ENCODE measurements at places on chromosomes 7 and 10.
A peak's percentile ranks its signal among the peaks of the same experiment; 100 is the strongest.

- DNase-seq: no peak
Observed at GRCh38 chr10:47031901-47032465, 120.8 kb downstream of the PTPN20 start.

DNA sequence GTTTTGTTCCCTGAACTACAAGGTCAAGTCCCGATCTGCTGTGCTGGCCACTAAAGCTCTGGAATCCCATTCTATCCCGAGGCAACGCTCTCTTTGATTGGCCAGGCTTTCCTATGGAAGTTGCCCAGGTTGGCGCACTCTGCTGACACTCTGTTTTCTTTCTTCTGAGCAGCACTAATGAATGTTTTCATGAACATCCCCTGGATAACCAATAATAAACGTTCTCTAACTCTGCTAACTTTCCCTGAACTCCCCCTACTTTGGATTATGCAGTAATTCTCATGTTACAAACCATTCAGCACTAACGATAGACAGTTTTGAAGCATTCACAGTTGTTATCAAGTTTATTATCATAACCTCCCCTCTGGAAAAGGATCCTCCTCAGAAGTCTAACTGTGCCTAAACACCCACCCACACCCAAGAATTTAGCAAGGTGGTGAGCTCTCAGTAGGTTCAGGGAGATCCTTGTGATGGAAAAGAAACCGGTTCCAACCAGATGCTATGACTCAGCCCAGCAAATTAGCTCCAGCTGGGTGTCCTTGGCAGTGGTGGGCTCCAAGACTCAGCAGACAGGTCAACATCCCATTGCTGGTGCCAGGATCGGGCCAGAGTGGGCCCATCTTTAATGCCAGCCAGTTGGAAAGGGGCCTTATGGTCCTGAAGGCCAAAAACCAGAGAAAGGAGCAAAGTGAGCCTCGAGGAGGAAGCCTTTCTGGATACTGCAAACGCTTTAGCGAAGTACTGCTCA lies 68.4 kb downstream of the CREB3L2 start:
- DNase-seq: no peak

DNA sequence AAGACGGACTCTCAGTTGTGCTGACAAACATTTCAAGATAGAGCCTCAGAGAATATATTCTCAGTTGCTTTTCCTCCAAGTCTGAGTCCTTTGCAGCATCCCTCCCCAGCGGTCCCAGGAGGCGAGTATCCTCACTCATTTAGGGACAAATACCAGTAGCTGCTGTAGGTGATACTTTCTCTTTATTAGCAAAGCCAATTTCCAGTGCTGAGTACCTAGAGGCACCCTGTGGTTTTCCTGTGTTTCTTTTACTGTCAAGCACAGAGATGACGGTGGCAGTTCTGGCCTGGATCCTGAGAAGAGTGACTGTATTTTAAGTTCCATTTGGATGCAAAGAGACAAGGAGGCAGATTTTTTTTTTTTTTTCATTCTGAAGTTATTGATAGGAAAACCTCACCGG lies 1058.4 kb downstream of the SORCS3 start:
- no peak for DNase-seq

DNA sequence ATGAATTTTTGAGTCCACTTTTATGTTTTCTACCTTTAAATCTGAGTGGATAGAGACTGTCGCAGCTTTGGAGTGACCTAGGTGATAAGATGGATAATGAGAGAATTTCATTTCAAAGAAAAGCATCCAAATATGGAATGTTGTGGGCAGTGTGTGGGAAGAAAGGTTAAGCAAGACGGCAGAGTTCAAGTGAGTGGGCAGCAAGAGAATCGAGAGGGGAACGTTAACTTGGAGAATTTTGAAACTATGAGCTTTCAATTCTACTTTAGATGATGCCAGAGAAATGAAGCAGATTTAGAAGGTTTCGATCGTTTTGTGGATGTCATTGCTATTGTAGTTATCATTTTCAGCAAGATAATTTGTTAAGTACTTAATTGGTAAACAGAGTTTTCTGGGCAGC lies 73.0 kb downstream of the XRCC2 start:
- no peak for DNase-seq

DNA sequence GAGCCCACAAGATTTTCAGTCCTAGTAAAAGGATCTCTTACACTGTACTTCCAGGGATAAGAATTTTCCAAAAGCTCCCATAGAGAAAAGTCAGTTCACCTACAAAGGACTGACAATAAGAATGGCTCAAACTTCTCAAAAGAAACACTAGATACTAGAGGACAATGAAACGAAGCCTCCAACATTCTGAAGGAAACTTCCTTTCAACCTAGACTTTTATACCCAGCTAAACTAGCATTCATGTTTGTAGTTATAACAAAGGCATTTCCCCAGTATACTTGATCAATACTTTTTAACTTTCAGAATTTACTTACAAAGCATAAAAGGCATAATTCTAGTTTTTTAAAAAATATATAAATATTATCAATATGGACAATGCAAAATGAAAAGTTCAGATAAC lies 41.0 kb upstream of the DNAAF5 start:
- no peak for DNase-seq

DNA sequence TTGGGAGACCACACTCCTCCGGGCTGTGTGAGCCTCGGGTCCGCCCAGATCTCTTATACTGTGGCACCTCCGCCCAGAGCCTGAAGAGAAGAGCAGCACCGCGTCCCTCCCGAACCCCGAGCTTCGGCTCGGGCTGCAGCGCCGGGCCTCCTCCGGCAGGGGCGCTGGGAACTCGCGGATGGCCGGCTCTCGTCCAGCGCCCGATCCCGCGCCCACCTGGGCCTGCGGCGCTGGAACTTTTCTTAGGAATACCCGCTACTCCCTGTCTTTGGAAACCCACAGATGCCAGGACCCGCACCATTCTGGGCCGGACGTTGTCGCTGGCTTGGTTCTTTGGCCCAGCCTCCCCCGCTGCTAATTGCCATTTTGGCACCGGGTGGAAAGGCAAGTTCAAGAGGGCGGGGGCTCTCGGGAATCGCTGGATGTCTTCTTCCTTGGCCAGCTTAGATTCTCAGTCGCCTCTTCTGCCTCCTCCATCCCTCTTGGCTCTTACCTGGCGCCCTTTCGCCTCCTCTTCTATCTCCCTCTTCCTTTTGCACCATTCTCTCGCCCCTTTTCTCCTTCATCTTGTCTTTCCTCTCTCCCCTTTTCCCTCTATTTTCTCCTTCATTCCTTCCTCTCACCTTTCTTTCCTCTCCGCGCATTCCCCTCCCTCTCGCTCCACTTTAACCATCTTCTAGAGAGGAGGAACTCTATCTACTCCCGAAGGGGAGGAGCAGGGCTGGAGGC lies 2.1 kb upstream of the SORCS3 start:
- DNase-seq: peak; percentile 17

- no peak for DNase-seq
Observed at GRCh38 chr10:83574770-83575169, 564.5 kb upstream of the GHITM start.

DNA sequence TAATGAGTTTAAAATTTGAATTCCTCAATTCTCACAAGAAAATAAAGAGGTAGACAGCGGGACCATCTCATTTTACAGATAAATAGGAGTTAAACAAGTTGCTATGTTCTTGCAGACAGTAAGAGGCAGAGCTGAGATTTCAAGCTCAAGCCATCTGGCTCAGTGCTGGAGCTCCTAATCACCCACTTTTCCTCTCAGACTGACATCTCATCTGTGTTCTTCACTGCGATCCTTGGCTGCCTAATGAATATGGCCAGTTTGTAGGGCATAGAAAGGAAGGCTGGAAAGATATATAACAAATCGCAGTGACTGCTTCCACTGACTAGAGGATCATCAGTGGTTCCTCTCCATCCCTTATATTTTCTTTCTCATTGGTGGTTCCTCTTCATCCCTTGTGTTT lies 151.2 kb downstream of the MPP7 start:
- no peak for DNase-seq

DNA sequence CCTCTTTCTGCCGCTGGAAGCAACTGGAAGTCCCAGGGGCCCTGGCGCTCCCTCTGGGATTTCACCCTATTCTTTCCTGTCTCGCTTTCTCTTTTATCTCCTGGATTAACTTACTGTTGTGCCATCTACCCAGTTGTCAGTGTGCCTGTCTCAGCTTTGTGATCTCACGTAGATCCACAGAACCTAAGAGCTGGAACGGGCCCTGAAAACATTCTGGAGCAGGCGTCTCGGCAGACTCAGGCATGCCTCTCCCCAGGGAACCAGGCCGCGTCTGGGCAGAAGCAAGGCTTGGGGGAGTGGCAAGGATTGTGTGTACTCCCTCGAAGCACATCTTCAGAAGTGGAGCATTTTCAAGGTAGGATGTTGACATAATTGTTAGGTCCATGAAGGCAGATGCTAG lies 87.2 kb downstream of the KCNMA1 start:
- no peak for DNase-seq

- no peak for DNase-seq
Observed at GRCh38 chr7:134891696-134892678, 94.3 kb upstream of the AGBL3 start.

DNA sequence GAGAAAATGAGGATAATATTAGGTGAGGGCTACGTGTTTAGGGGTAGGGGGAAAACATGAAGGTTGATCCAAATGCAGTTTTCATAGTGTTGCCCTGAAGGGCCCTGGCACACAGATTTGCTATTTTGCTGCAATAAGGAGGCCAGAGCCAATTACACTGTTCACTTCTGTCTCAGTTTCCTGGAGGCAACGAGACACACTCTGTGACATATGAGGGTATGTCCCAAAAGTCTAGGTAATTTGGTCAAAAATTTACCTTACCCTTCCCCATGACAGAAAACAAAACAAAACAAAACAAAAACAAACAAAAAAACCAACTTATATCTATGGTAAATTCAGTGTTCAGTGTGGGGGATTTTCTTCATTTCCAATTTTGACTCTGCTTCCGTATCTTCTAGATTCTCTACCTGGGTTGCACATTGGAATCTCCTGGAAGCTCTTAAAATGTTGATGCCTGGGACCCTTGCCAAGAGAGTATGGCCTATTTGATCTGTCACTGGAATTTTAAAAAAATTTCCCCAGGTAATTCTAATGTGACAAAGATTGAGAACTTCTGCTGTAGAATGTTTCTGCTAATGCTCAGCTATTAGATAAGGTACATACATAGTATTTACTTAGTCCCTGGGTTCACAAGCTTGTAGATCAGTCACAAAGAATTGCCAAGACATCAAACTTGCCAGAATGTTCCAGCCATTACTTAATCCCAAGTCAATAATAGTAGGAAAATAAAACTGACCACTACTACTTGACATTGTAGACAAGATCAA lies 139.5 kb downstream of the SEMA3E start:
- no peak for DNase-seq

GRCh38 chr10:70699659-70700174 lies 27.4 kb downstream of the ADAMTS14 start:
- no peak for DNase-seq

GRCh38 chr10:11227103-11227502 lies 209.4 kb downstream of the CELF2 start:
- no peak for DNase-seq

DNA sequence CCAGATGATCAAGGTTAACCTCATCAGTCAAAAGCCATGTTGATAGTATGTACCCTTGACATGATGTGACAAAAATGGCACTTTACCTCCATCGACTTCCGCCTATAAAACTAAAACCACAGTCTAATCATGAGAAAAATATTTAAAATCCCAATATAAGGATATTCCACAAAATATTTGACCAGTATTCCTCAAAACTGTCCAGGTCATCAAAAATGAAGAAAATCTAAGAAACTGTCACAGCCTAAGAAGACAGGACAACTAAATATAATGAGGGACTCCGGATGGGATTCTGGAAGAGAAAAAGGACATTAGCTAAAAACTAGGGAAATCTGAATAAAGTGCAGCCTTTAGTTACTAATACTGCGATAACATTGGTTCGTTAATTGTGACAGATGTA lies 67.6 kb downstream of the XPNPEP1 start:
- DNase-seq: no peak

DNA sequence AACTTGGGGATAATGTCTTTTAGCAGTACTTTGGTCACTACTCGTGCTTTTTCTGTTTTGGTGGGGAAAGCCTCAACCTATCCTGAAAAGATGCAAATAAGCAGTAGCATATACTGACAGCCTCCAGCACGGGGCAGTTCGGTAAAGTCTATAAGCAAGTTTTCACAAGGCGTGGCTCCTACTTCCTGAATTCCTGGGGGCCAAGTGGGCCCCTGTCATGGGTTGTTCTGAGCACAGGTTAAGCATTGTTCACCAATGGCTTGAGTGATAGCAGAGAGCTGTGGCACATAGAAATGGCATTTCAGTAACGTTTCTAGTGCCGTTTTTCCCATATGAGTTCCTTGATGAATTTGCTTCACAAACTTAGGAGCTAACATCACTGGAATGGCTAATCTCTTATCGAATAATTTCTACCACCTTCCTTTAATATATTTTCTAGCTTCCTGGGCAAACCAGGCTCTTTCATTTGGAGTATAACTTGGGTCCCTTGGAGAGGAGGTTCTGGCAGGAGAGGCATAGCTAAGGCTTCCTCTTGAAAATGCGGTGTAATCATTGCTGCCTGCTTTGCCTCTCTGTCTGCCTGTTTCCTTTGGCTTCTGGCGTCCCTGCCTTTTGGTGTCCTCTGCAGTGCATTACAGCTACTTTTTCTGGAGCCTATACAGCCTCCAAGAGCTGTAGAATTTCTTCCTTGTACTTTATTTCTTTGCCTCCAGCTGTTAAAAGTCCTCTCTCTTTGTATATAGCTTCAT lies 11.7 kb upstream of the ZNF239 start:
- DNase-seq: no peak

GRCh38 chr7:35695473-35695850 lies 527 bp upstream of the HERPUD2 start:
- peak; percentile 23 for DNase-seq

- DNase-seq: no peak
Observed at GRCh38 chr10:6788731-6789130, 208.7 kb upstream of the PRKCQ start.

DNA sequence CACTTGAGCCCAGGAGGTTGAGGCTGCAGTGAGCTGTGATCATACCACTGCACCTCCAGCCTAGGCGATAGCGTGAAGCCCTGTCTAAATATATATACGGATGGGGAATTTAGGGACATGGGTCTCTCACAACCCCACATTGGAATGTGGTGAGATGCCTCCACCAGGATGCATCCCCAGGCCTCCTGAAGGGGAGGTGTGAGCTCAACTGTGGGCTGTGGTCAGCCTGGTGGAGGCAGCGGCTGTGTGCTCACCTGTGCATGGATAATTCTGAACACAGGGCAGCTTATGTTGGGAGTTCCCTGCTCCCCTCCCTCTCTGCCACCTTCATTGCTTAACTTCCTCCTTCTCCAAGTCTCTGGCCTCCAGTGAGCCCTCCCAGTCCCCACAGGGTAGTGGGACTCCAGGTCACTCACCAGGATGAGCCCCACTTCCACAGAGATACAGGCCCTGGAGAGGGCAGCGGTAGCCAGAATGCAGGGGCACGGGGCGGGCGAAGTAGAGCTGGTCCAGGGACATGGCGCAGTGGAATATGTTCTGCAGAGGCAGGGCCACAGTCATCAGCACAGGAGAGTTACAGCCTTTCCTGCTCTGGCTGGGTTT lies 30.4 kb downstream of the PYROXD2 start:
- DNase-seq: no peak

GRCh38 chr7:113314594-113314993 lies 196.2 kb upstream of the SMIM30 start:
- no peak for DNase-seq

GRCh38 chr7:41689815-41690214 lies 13.1 kb downstream of the INHBA start:
- no peak for DNase-seq

Data from RPMI8226 (cell line).